ENCODE measurements at places on chromosomes 13 and 19. TPM values are rescaled to one million over a fixed set of nuclear protein-coding genes. Genes with fewer than 3 reads are reported as not detected.

DNA sequence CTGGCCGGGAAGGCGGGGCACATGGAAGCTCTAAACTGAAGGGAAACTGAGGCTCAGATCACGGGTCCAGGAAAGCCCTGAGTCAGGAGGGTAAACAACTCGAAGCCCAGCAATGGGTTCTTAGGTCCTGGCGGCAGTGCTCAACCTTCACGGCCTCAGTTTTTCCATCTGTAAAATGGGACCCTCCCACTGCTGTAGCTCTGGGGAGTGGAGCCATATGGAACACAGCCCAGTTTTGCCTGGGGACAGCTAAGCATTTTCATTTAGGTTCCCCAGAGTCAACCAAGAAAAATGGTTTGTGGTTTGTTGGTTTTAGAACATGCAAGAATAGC, 30.4 kb downstream of the CEBPG start:
- peak; percentile 50 for DNase-seq

GRCh38 chr19:1019980-1020867, 699 bp downstream of the TMEM259 start:
- DNase-seq: no peak

DNA sequence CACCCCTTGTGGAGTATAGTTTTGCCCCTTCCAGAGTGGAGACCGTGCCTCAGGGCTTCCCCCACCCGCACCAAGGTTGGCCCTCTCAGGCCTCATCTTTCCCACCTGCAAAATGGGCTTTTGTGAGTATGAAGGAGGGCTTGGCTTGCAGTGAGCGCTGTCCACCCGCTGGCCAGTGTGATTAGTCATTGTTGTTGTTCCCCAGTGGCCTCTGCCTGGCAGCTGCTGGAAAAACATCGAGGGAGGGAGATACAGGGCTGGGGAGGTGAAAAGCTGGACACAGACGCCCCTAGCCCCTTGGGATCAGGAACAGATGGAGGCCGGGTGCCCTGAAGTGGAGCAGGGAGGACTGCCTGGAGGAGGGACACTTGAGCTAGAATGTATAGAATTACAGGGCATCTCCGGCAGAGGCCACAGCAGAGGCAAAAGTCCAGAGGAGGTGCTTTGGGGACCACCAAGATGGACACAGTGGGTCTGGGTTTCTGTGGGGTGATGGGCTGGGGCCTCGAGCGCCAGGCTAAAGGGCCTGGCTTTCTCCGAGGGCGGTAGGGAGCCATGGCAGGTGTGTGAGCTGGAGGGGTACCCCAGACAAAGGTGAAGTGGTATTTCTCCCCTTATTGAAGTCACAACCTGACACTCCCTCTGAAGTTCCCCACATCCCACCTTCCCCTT, 3.9 kb upstream of the IL12RB1 start:
- DNase-seq: no peak

GRCh38 chr19:14078411-14078810, 5.8 kb downstream of the MISP3 start:
- DNase-seq: no peak

GRCh38 chr19:47309608-47310007, at the start of gene C5AR1:
C5AR1 (plus strand) TSS chr19:47309861; CDS start chr19:47309896, 35 bp downstream.
- peak; percentile 85 for DNase-seq

DNA sequence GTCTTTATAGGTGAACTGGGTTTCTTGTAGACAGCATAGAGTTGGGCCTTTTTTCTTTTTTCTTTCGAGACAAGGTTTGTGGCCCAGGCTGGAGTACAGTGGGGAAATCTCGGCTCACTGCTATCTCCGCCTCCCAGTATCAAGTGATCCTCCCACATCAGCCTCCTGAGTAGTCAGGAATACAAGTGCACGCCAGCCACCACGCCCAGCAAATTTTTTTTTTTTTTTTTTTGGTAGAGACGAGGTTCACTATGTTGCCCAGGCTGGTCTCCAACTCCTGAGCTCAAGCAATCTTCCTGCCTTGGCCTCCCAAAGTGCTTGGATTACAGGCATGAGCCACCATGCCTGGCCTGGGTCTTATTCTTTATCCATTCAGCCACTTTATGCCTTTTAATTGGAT, 5.1 kb upstream of the CALM3 start:
- DNase-seq: peak; percentile 18

DNA sequence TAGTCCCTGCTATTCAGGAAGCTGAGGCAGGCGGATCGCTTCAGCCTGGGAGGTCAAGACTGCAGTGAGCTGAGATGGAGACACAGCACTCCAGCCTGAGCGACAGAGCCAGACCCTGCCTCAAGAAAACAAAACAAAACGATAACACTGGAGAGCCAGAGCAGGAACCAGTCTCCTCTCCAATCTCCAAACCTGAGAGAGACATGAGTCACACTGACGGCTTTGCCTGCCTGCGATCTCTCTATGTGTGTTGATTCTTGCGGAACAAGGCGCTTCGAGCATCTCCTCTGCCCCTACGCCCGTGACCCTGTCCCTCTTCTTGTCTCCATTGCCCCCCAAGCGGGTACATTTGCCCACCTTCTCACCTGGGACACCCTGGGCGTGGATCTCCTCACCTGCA, 15.6 kb downstream of the DPRX start:
- no peak for DNase-seq

DNA sequence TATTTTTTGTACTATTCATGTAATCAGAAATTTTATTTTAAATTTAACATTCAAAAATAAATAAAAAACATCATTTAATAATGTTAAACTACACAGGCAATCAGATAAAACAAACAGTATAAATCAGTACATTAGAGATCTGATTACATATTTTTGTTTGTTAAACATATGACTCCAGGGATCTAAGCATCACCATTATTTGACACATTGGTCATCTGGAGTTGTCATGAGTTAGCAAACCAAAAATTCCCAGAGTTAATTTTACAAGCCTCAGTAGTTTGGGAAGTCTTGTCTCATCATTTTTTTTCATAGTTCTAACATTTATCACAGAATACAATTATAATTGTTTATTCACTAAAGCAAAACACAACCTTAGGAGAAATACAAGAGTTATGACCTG, 770.8 kb upstream of the SLITRK6 start:
- no peak for DNase-seq

GRCh38 chr13:84605927-84606326, 723.7 kb upstream of the SLITRK1 start:
- DNase-seq: peak; percentile 36

- no peak for DNase-seq
These were observed 208.9 kb upstream of the SOX1 start for GRCh38 chr13:111857846-111858560.

DNA sequence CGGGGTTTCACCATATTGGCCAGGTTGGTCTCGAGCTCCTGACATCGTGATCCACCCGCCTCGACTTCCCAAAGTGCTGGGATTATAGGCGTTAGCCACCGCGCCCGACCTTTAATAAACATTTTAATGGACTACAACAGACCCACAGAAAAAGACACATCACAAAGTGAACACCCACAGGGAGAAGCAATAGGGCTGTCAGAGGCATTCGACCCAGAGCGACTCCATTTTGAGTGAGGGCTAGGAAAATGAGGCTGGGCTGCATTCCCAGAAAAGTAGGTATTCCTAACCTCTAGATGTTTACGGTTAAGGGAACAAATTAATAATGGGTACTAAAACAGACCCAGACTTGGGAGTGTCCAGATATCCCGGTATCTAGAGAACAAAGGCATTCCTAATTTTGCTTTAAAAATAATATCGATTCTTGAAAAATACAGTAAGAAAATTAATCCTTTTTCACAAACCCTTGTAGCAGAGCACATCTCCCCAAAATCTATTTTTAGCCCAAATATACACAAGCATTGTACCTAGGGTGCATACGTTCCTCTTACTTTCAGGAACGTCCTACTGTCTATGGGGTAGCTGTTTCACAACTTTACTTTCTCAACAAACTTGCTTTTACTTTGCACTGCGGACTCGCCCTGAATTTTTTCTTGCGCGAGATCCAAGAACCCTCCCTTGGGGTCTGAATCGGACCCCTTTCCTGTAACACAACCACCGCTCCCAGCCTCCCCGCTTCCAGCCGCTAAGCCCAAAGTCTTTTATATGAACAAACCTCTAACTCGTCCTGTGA, 811 bp upstream of the ZNF8 start:
- peak; percentile 0 for DNase-seq

GRCh38 chr13:82688400-82688994, 1193.8 kb downstream of the SLITRK1 start:
- no peak for DNase-seq

DNAJC15 gene
- 10.8 TPM for total RNA-seq

ZNF799 gene
- 4.6 TPM for total RNA-seq

SLC25A42 gene
- 4.9 TPM for total RNA-seq

F2RL3 gene
- total RNA-seq: 1.2 TPM

CEACAM7 gene
- not detected for total RNA-seq

KBTBD7 gene
- 5.9 TPM for total RNA-seq

IFNL4 gene
- total RNA-seq: not detected

All from posterior vena cava (tissue), 2 donors.